Stimulated activated CD4-positive, alpha-beta T cell treated with anti-CD3 and anti-CD28 coated beads, Interleukin-2, amount 100 ng/mL, for 4 hours (primary cell): ENCODE measurements at places on chromosomes 2 and 18.

- DNase-seq = no peak
These were observed 2.3 kb downstream of the INPP5D start for GRCh38 chr2:233062451-233062850.

- no peak for DNase-seq
These were observed 201.8 kb upstream of the LYPD1 start for GRCh38 chr2:132871831-132872230.

GRCh38 chr2:222289278-222290160, 9.3 kb downstream of the PAX3 start:
- DNase-seq = no peak

- DNase-seq = no peak
These were observed 2.8 kb upstream of the TMEM163 start for GRCh38 chr2:134721596-134721995.

DNA sequence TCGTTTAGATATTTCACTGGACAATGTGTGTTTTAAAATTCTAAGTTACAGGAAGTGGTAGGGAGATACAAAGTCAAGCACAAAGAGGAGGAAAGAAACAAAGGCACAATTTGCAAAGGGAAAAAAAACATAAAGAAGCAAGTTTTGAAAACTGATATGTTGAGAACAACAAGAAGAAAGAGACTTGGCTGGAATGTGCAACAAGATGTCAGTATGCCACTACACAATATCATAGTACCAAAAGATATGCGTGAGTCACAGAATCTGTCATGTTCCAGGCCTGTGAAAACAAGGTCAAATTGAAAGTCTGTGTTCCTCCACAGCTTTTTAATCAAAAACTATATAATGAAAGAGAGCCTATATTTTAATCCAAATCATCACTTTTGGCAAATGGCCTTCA, 12.0 kb downstream of the EXOC6B start:
- no peak for DNase-seq

DNA sequence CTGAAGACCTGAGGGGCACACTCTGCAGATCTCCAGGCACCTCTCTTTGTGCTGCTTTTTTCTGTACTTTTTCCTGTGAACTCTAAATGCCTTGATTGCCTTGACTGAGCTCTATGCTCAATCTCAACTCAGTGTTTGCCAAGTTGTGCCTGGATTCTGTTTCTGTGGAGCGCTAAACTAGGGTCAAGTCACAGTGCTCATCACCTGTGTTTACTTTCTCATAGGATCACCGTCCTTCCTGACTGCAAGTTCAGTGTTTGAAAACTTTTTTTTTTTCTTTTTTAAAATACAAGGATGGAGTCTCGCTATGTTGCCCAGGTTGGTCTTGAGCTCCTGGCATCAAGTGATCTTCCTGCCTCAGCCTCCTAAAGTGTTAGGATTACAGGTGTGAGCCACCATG, 62.6 kb downstream of the AGPS start:
- no peak for DNase-seq

- no peak for DNase-seq
These were observed 608.3 kb downstream of the GALR1 start for GRCh38 chr18:77857678-77858655.

DNA sequence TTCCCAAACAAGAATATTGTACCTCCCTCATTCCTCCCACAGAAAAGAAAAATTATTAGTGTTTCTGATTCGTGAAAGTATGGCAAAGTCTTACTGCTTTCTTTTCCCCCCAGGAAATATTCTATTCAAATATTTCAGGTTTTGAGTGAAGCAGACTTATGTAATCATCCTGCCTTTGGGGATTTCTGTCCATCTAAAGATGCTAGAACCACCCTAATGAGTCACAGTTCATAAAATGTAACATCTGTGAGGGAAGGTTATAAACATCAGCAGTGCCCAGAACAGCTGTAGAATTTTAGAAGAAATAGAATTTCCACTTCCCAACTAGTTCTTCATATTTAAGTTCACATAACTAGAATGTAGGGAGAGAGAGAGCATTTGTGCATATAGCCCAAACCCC, 39.0 kb downstream of the EEF1B2 start:
- DNase-seq = no peak

DNA sequence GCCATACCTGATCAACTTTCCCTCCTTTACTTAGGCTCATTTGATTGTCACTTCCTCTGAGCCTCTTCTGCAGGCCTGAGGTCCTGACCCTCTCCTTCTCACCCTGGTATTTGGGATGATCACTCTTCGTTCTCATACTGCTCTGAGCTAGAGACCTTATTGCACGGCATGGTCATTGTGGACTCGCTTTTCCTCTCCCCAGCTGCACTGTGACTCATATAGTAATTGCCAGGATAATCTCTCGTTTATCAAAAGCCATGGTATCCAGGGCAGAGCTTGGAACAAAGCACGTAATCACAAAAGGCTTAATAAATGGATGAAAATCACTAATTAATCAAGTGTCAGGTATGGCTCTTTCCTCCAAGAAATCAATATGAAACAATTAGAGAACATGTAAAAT, 40.9 kb upstream of the TRIB2 start:
- DNase-seq = no peak

GRCh38 chr2:151849413-151850010, 21.3 kb upstream of the ARL5A start:
- DNase-seq = no peak

GRCh38 chr2:174656676-174657176, 59.1 kb upstream of the WIPF1 start:
- DNase-seq = no peak

DNA sequence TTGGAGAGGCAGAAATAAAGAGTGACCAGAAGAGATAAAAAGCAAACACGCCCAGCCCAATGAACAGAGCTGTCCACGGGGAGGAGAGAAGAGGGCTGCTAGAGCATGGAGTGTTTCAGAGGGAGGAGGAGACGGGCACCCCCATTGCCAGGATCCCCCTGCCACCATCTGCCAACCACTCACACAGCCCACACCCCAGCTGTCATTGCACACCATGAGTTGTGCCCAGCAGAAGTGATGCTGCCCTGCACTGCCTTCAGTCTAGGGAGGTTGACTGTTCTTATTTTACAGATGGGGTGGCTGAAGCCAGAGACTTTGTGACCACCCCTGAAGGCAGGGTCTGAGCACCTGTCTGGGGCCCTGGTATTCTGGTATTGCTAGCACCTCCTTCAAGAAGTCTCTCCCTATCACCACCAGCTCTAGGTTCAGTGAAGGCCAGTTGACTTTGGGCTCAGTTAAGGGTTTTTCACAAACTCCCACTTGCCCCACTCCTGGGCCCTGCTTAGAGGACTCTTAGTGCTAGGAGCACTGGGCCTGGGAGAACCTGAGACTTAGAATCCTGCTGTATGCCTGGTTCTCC, 2.4 kb downstream of the FABP1 start:
- no peak for DNase-seq
